ENCODE measurements at places on chromosomes 1 and 21.

DNA sequence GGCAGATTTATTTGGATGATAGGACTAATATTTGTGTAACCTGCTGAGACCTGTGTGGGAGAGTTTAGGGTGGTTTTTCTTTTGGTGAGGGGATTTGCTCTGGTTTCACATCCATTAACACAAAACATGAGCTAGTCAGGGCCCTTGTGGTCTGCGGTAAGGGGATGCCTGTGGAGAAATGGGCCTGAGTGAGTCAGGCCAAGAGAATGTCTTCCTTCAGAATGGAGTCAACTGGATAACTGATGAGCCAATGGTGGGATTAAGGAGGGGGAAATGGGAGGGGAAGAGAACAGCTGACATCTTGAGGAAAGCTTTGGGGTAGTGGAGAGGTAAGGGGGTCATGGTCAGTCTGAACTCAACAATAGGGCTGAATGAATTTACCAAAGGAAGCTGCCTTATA is 13.9 kb downstream of the WNT2B start:
- no peak for DNase-seq

DNA sequence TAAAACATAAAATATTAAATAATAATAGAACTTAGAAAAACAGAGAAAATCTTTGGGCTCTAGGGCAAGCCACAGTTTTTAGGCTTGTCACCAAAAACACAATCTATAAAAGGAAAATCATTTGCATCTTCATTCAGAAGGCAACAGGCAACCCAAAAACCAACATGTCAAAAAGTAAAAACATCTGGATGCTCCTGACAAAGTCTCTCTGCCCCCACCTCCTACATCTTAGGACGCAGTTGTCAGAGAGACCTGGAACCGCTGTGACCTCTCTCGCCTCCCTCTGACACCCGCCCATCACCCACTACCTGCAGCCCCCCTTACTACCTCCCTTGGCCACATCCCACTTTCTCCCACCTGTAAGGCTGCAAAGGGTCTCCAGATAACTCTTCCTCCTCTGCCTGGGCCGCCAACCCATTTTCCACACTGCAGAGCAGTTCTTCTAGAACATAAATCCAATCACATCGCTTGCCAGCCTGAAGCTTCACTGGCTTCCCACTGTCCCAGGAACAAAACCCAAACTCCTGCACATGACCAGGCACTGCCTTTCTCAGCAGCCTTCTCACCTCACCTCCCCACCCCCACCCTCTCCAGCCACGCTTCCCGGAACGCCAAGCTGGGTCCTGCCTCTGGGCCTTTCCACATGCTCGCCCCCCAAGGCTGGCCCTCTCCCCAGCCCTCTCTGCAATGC is 14.7 kb downstream of the PRDM15 start:
- no peak for DNase-seq

- no peak for DNase-seq
These were observed 34.2 kb upstream of the VTCN1 start for GRCh38 chr1:117244971-117245370.

DNA sequence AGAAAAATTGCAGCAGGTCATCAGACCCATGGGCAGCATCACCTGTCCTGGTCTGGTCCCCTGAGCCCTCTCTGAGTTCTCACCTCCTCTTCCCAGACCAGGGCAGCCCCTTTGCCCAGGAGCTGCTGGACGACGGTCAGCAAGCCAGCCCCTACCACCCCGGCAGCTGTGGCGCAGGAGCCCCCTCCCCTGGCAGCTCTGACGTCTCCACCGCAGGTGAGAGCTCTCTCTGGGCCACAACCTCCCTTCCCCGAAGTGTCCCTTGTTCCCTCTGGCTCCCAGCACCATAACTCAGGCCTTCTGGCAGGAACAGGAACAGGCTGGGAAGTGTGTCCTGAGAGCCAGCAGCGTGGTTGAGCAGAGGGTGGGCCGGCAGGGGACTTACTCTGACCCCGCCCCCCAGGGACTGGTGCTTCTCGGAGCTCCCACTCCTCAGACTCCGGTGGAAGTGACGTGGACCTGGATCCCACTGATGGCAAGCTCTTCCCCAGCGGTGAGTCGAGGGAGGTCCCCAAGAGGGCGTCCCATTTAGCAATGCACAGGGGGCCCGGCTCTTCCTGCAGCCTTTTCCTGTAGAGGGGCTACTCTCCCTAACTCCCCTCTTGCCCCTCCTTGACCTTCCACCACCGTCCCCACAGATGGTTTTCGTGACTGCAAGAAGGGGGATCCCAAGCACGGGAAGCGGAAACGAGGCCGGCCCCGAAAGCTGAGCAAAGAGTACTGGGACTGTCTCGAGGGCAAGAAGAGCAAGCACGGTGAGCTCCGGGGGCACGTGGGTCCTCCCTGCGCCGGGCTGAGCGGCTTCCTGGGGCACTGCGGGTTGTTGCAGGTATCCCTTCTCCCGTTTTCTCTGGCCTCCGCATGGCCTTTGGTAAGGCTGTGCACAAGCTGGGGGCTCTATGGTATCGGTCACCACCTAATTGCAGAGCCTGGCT is 2.4 kb downstream of the ELF3 start:
- no peak for DNase-seq

- DNase-seq, result no peak
These were observed 89.2 kb downstream of the SLC35F3 start for GRCh38 chr1:233993651-233994050.

DNA sequence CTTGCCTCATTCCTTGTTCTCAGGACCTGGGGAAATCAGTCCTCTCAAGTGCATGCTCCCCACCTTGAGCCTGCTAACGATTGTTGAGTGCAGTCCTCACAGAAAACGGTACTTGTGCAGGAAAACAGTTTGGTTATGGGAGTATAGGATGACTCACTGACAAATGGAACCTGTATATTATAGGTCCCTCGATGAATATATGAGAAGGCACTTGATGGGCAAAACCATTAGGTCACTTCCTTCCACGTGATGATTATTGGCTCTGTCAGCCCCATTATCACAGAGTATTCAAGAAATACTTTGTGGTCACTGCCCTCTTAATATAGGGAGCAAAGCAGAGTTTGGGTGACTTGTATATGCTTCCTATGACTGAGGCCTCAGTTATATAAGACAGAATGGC is 6.2 kb downstream of the CCDC17 start:
- DNase-seq, result no peak

DNA sequence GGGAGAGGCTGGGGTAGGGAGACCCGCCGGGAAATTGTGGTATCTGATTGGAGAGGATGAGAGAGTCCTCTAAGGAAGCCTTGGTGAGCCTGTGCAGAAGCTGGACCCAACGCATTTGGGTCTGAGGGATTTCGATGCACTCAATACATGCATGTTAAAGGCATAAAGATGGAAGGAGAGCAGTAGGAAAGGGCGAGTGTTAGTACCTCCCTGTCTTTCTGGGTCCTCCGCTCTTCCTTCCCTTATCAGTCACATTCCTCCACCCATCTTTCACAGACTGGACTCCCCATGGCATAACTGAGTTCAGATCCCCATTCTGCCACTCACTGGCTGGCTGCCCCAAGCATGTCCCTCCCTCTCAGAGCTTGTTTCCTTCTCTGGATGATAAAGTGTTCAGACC is 7.3 kb downstream of the RGS16 start:
- DNase-seq, result no peak
